ENCODE measurements at places on chromosomes 3 and 15.

GRCh38 chr15:52524223-52525136, 4.2 kb downstream of the MYO5A start:
- DNase-seq: peak; percentile 13

GRCh38 chr3:186099178-186099577, 9.7 kb downstream of the ETV5 start:
- DNase-seq: peak; percentile 60

DNA sequence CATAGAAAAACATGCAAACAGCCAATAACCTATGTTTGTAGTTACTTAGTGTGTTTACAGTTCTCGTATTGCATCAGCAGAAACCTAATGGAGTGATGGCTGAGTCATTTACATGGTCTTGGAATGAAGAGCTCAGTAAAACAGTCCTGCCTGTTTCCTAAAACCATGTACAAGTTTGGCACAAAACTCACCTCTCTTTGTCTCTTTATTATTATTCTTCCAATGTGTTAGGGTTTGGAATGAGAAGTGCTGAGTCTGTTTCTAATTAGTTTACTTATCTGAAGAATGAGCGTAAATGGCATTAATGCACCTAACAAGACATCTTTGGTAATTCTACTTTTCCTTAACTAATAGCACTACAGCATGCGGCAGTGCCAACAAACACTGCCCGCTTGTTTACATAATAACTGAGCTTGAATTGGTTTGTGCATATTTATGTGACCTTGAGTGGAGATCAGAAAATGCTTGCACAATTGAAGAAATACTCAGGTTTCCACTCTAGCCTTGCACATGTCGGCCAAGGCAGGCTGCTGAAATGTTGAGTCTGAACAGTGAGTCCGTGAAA, 385.4 kb upstream of the SEMA6D start:
- peak; percentile 82 for DNase-seq

DNA sequence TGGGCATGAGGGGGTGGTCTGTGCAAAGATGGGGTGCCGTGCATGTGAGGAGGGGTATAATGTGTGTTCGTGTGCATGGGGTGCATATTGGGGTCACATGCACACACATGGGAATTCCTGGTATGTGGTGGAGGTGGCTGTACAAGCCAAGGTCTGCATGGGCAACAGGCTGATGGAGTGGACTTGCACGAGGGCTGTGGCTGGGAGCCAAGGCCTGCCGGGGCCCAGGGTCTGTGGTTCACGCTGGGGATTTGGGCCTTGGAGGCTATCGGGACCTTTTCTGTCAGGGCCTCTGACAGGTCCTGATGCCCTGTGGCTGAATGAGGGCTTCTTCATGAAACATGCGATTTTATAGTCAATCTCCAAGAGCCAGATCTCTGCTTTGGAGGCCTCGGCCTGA, 9.8 kb upstream of the PLXND1 start:
- no peak for DNase-seq

DNA sequence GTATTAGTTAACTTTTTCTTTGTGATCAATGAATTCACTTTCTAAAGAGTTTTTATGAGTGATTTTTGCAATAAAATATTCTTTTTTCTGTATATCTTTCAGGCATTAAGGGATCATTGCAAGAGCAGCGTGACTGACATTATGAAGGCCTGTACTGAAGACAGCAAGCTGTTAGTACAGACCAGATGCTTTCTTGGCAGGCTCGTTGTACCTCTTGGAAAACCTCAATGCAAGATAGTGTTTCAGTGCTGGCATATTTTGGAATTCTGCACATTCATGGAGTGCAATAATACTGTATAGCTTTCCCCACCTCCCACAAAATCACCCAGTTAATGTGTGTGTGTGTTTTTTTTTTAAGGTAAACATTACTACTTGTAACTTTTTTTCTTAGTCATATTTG, 24.4 kb downstream of the SELENOT start:
- DNase-seq: peak; percentile 94

GRCh38 chr15:92112711-92113110, 259.2 kb downstream of the SLCO3A1 start:
- DNase-seq: no peak

- no peak for DNase-seq
Measured at GRCh38 chr15:95739131-95739530, 591.4 kb upstream of the NR2F2 start.

GRCh38 chr3:171328419-171329082, 131.7 kb downstream of the TNIK start:
- DNase-seq: no peak

All from amniotic epithelial cell (primary cell).